ENCODE measurements at places on chromosomes 5 and 9.

DNA sequence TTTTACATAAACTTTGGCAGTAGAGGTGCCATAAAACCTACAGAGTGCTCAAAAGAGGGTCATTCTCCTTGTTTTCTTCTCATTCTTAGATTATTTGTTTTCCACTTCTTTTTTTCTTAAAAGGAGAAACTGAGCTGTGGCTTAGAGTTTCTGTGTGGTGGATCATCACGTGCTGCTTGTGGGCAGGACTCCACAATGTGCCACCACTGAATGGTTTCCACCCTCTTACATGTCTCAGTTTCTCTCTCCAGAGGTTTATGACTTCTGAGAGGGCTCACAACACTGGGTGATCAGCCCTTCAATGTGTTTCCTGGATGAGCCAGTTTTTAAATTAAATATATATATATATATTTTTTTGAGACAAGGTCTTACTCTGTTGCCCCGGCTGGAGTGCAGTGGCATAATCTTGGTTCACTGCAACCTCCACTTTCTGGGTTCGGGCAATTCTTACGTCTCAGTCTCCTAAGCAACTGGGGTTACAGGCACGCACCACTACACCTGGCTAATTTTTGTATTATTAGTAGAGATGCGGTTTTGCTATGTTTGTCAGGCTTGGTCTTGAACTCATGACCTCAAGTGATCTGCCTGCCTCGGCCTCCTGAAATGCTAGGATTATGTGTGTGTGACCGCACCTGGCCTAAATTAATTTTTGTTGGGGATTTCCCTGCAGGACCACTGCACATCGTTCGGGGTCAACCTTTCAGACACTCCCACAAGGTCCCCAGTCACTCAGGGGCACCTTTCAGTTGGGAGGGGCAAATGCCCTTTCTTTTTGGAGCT is 3.1 kb upstream of the UNC13B start:
- no peak for DNase-seq

GRCh38 chr9:95112436-95113280 is 204.9 kb downstream of the FANCC start:
- DNase-seq: no peak

- no peak for DNase-seq
Observed at GRCh38 chr9:127642082-127642740, 30.1 kb downstream of the STXBP1 start.

- no peak for DNase-seq
Observed at GRCh38 chr9:129664746-129665388, 580 bp upstream of the PRRX2 start.

- no peak for DNase-seq
Observed at GRCh38 chr5:175920231-175920811, 47.8 kb downstream of the THOC3 start.
